Dorsolateral prefrontal cortex (tissue), 122 donors: ENCODE measurements at places on chromosomes 7 and 10. TPM values are rescaled to one million over a fixed set of nuclear protein-coding genes. Genes with fewer than 3 reads are reported as not detected.

Gene PAOX
- 8.9 TPM for total RNA-seq

Gene AFAP1L2
- 44.6 TPM for total RNA-seq

Gene TAS2R41
- total RNA-seq: not detected

Gene LMOD2
- total RNA-seq: not detected

Gene PPP1R17
- total RNA-seq: 0.39 TPM

Gene ANKRD2
- total RNA-seq: 2.5 TPM

Gene SUN3
- 0.91 TPM for total RNA-seq

Gene CALHM3
- total RNA-seq: not detected

Gene CPA4
- 1.2 TPM for total RNA-seq

Gene RTKN2
- total RNA-seq: 1.5 TPM

Gene LRRC17
- total RNA-seq: 2.4 TPM

Gene SPDYE6
- not detected for total RNA-seq

Gene SEMA3C
- 17.1 TPM for total RNA-seq

Gene TASOR2
- 54.1 TPM for total RNA-seq

Gene SLC16A9
- total RNA-seq: 20.2 TPM

Gene SPOCK2
- 205 TPM for total RNA-seq

DNA sequence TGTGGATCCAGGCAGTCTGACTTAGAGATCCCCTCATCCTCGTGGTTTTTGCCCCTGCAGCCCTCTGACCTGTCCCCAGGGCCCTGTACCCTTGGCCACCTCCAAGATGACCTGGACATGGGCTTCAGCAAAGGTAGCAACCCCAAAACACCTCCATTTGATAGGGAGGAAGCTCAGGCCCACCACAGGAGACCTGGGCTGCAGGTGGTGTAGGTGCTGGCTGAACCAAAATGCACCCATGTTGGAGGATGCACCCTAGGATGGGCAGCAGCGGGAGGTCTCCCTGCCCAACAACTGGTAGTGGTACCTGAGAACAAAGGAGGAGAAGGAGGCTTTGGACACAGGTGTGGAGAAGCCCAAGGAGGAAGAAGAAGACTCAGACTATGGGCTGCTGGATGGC lies 188.7 kb downstream of the ZNF716 start:
- no peak for DNase-seq

DNA sequence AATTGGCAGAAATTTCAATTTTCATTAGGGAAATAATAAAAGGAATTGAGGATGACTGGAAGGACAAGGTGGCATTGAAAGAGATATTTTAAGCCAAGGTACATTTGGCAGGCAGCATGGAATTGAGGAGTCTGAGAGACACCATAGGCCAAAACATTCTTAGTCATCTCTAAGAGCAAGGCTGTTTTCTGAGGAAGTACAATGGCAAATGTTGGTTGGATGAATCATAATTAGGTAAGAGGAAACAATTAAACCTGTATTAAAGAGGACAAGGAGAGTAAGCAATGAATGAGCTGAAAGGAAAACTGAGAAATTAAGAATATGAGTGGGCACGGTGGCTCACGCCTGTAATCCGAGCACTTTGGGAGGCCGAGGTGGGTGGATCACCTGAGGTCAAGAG lies 86.3 kb downstream of the MRPL32 start:
- no peak for DNase-seq

DNA sequence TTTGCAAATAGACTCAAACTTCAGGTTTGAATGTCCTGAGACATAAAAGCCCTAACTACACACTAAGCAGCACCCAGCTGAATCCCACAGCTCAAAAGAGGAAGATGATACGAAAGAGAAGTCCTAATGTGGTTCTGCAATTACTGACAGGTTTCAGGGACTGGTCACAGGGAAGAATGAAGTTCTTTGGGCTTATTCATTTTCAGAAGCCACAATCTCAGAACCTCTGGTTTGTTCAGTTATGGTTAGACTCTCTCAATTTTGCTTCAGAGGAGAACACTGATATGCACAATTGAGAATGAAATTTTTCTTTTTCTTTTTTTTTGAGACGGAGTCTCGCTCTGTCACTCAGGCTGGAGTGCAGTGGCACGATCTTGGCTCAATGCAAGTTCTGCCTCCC lies 94.6 kb upstream of the FAM180A start:
- no peak for DNase-seq

DNA sequence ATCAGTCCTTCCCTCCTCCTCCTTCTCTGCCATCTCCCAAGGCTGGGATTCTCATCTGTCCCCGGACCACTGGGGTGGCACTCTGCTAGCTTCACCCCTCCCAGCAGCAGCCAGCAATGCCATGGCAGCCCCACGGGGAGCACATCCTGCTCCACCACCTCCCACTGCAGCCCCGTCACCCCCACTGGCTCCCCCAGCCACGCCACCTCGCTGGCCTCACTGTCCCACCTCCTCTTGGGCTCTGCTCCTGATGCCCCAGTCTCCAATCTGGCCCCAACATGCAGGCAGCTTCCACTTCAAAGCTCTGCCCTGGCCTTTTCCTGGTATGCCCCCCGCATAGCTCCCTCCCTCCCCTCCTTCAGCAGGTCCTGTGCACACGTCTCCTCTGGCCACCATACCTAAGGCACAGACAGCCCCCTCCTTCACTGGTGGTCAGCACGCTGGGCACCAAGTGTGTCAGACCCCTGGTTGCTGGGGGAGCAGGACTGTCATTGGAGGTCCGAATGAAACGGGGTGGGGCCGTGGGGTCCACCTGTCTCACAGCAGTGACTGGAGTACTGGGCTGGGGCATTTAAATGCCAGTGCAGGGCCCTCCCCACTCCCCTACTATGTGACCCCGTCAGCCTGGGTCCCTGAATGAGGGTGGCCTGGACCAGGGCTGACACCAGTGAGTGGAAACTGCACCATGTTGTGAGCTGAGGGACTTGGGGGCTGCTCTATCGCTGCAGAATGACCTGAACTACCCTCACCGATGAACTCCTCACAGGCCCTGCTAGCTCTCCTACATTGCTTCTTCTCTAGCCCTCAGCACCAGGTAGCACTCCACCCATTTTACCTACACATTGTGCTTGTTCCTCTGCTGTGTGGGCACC lies 38.7 kb downstream of the RASGEF1A start:
- peak; percentile 2 for DNase-seq

GRCh38 chr10:73211106-73211811 lies 35.8 kb downstream of the DNAJC9 start:
- no peak for DNase-seq

GRCh38 chr10:34190580-34190979 lies 624.5 kb downstream of the PARD3 start:
- DNase-seq: no peak

GRCh38 chr10:114611617-114612016 lies 46.5 kb downstream of the ABLIM1 start:
- no peak for DNase-seq

GRCh38 chr7:68461430-68461829 lies 1136.8 kb upstream of the AUTS2 start:
- DNase-seq: no peak

- DNase-seq: no peak
These were observed 185.4 kb downstream of the DNAJB6 start for GRCh38 chr7:157522189-157522588.

DNA sequence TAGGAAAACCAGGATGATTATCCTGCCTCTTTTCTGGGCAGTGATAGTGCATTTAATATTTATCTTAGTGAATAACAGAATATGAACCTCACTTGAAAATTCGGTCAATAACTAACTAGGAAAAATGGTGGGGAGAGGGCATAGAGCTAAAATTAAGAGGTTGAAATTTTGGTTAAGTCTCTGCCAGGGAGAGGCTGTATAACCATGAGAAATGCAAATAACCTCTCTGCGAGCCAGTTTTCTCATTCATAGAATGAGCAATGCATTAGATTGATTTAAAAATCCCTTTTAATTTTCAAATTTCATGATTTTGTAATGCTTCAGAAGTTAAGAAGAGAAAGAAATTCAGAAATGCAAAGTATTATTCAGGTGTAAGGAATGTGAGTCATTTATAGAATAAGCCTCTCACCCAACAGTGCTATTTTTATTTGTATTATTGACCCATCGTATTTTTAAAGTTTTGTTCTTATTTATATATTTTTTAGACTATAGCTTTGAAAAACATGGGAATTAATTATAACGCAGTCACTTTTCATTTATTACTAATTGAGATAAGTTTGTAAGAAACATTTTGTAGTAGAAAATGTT lies 104.7 kb downstream of the PHF14 start:
- DNase-seq: no peak

DNA sequence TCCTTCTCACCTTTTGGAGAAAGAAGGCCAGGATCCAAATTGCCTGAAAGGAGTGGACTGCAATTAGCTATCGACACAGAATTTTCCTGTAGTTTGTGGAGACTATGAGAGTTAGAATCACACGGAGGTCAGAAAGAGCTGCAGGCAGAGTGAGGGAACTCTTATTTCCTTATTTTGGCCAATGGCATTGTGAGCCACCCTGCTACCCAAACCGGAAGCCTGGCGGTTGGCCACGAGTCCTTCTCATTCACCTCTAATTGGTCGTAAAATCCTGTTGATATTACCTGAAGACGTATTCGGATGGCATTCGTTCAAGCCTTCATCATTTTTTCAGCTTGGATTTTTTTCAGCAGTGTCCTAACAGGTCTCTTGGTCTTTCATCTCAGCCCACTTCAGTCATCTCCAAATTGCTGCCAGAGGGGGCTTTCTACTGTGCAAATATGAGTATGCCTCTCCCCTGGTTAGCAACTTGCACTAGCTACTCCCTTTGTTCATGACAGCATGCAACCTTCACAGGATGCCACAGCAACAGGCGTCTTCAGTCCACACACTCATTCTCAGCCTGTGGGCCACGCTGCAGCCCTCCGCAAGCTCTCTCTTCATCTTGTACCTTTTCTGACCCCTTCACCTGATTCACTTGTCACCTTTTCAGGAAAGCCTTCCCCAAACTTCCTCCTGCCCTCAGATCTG lies 66.9 kb downstream of the GATA3 start:
- DNase-seq: no peak

- DNase-seq: no peak
These were observed 17.3 kb downstream of the MGAM start for GRCh38 chr7:142012825-142013511.

GRCh38 chr7:116331020-116331419 lies 120.7 kb downstream of the TES start:
- no peak for DNase-seq

- no peak for DNase-seq
These were observed 37.4 kb upstream of the GARS1 start for GRCh38 chr7:30557245-30557644.

- no peak for DNase-seq
These were observed 15.7 kb downstream of the UNCX start for GRCh38 chr7:1248143-1248915.

DNA sequence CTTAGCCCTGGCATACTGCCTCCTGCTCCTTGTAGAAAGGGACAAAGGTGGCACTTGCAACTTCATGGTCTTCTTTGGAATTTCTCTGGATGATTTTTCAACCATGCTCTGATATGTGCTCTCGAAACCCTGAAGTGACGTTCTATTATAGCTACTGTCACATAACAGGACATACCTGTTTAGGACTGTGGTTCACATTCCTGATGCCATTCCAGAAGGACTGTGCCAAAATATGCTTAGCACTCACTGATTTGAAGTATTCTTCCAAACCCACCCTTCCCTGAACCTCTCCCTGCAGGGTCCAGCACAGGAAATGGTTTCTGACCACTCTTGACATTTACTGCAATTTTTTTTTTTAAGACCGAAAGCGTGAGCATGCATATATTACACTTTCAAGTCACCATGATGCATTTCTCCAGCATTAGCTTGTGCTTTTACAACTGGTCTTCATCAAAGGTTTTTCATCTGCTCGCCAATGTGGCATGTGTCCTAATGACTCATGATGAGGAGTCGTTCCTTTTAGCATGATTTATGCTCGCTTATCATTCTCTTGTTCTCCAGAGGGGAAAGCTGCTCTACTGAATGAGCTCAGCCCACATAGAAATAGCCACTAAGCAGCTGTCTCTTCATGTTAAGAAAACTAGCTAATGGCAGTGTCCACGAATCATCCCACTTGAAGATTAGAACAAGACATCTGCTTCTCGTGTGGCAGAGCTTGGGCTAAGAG lies 135.2 kb downstream of the ADAM12 start:
- no peak for DNase-seq
